ENCODE measurements at places on chromosomes 13 and 19. TPM values are rescaled to one million over a fixed set of nuclear protein-coding genes. Genes with fewer than 3 reads are reported as not detected.

ZNF726 gene
- total RNA-seq = 1.6 TPM

GNG7 gene
- 3.2 TPM for total RNA-seq

CEACAM5 gene
- not detected for total RNA-seq

KLK8 gene
- not detected for total RNA-seq

TUBB4A gene
- total RNA-seq = 19.8 TPM

CGB7 gene
- not detected for total RNA-seq

TBXA2R gene
- total RNA-seq = 0.27 TPM

ZNF296 gene
- total RNA-seq = 0.32 TPM

CDC37 gene
- 225 TPM for total RNA-seq

CBLC gene
- total RNA-seq = not detected

ELANE gene
- not detected for total RNA-seq

PSG1 gene
- total RNA-seq = not detected

IZUMO2 gene
- total RNA-seq = not detected

KLK1 gene
- not detected for total RNA-seq

KIR2DL1 gene
- total RNA-seq = not detected

S1PR5 gene
- 2.6 TPM for total RNA-seq

ZNF581 gene
- 10.6 TPM for total RNA-seq

ELOF1 gene
- total RNA-seq = 34.5 TPM

MRPL34 gene
- 48.4 TPM for total RNA-seq

ERICH6B gene
- not detected for total RNA-seq

P2RY11 gene
- total RNA-seq = 3.1 TPM

TRIP10 gene
- total RNA-seq = 11.5 TPM

TPP2 gene
- 48.7 TPM for total RNA-seq

ZNF728 gene
- 0.53 TPM for total RNA-seq

NCCRP1 gene
- 0.67 TPM for total RNA-seq

SIGLEC10 gene
- not detected for total RNA-seq

ZNF649 gene
- total RNA-seq = 8.0 TPM

DCLK1 gene
- 35.6 TPM for total RNA-seq

B3GNT8 gene
- total RNA-seq = not detected

CATSPERD gene
- not detected for total RNA-seq

TSHZ3 gene
- 3.8 TPM for total RNA-seq

C13orf42 gene
- total RNA-seq = not detected

GPC6 gene
- 6.6 TPM for total RNA-seq

OR7A17 gene
- not detected for total RNA-seq

DKKL1 gene
- total RNA-seq = 0.53 TPM

OR7C1 gene
- total RNA-seq = 0.05 TPM

HCST gene
- total RNA-seq = not detected

PCDH20 gene
- 2.8 TPM for total RNA-seq

GSX1 gene
- not detected for total RNA-seq

LRRC63 gene
- total RNA-seq = 0.82 TPM

CASP14 gene
- total RNA-seq = not detected

SHFL gene
- 24.3 TPM for total RNA-seq

ACP7 gene
- total RNA-seq = 0.05 TPM

PLIN4 gene
- total RNA-seq = 0.05 TPM

TTC9B gene
- total RNA-seq = not detected

PSG2 gene
- not detected for total RNA-seq

PRR19 gene
- 1.1 TPM for total RNA-seq

SEMA6B gene
- 6.9 TPM for total RNA-seq

CYP4F12 gene
- not detected for total RNA-seq

PALM3 gene
- total RNA-seq = not detected

PODNL1 gene
- not detected for total RNA-seq

RPS19 gene
- total RNA-seq = 1,861 TPM

KIR3DL2 gene
- not detected for total RNA-seq

SCAMP4 gene
- total RNA-seq = 41.7 TPM

CBY2 gene
- total RNA-seq = not detected

TNFSF9 gene
- 10.9 TPM for total RNA-seq

GJB6 gene
- not detected for total RNA-seq

CEBPA gene
- 2.5 TPM for total RNA-seq

PSG3 gene
- not detected for total RNA-seq

All from SK-MEL-5 (cell line).